ENCODE measurements at places on chromosomes 7 and 10. TPM values are rescaled to one million over a fixed set of nuclear protein-coding genes. Genes with fewer than 3 reads are reported as not detected.

The MMD2 gene
- 0.71 TPM for total RNA-seq

The TCAF2 gene
- 0.82 TPM for total RNA-seq

The CLCN1 gene
- total RNA-seq, result not detected

The CHAT gene
- total RNA-seq, result not detected

The AKAP9 gene
- 48.1 TPM for total RNA-seq

DNA sequence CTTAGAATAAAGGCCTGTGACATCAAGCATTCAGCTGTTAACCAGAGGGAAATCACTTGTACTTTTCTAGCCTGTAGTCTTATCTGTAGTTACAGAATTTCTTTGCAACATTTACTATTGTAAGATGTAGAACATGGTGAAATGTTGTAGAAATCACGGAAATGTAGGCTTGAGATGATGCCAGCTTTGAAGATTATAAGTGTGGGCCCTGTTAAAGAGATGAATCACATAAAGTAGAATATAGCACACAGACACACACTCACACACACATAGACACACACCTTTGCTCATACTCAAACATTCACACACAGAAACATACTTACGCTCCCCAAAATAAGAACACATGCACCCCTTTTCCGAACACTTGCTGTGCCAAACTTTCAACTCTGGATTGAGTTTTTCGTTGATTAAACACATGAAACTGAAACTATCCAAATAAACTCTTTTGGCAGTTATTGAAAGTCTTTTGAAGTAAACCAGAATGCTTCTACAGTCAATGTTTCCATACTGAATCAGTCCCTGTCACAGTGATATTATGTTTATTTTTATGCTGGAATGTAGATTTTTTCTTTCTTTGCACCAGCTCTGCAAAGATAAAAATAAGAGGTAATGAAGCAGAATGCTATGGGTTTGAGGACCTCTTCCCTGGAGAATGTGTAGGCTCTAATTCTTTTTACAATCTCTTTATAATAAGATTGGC is 230.3 kb upstream of the MEOX2 start:
- no peak for DNase-seq
